NCI-H1930 (cell line): ENCODE measurements at places on chromosomes 2 and 18.

GRCh38 chr2:6934345-6934744 lies 17.1 kb downstream of the RNF144A start:
- no peak for DNase-seq

DNA sequence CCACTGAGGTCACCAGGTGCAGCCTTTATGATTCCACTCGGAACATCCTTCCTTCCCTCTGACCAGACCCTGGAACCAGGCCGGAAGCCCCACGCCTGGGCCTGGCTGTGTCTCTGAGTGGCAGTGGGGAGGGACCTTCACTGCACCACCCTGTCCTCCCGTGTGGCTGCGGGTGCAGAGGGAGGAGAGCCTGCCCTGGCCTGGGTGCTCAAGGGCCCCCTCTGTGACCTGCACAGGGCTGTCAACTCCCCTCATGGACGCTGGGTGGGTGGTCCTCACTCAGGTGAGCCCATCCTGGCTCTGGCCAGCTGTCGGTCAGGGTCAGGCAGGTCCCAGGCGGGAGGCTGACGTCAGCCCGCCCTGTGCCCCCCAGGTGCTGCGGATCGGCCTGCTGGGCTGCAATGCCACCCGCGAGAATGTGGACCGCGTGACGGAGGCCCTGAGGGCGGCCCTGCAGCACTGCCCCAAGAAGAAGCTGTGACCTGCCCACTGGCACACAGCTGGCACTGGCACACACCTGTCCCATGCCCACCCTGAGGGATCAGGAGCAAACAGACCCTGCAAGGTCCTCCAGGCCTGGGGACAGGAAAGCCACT lies 9.8 kb downstream of the AGXT start:
- no peak for DNase-seq

DNA sequence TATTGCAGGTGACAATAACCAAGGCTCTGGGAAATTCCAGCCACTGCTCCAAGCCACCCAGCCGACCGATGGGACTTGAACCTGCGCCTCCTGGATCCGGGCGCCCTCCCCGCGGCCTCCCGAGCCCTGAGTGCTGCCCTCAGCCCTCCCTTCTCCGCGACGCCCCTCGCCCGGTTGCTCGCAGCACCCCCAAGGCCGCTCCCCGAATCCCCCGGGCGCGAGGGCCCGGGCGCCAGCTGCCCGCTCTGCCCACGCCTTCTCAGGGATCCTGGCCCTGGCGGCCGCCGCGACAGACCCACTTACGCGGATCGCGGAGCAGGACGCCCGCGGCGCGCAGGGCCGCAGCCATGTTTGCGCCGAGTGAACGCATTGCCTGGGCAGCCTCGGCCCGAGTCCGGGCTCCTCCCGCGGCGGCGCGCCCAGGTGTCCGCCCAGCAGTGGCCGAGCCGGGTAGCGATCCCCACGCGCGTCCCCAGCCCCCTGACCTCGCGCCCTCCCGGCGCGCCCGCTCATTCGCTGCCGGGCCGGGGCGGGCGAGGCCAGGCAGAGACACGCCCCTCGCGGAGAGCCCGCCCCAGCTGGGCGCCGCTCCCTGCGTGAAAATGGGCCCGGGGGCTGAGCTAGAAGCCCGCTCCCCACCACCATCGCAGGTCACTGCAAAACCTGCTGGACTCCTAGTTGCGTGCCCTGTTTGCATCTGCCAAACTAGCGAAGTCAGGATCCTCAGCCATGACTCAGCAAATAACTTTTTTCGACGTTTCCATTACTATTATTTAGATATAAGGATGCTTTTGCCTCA lies at the start of gene FECH:
TSS of gene FECH (minus strand) at position 452 of the 799 bp plus-strand sequence. CDS start at position 370, 82 bp downstream.
- DNase-seq: peak; percentile 34

DNA sequence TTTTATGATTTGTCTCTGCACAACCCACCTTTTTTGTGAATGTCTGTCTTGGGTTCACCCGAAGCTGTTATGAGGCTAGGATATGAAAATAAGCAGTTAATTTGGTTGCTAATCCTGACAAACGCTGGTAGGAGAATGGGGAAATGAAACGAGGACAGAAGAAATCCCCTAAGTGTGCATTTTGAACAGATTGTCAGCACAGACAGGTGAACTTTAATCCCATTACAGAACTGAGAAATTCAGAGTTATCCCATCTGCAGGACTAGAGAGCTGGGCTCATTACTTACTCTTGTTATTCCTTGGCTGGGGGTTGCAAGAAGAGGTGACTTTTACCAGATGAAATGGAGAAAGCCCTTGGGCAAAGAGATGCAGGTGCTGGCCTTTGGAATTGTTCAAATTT lies 123.3 kb upstream of the NYAP2 start:
- no peak for DNase-seq

DNA sequence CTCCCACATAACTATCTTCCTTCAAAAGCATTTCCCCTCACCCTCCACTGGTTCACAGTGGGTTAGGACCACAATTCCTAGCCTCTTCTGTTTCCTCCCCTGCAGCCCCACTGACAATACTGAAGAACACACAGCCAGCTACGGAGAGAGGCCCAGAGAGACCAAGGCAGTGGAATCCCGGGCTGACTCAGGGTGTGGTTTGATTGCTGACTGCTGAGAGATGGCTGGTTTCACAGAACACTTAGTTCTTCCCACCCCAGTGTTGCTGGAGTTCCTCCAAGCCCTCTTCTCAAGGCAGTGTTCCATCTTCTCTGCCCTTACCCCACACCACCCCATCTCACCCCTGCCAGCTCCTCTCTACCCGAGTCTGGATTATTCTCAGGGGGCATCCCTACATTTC lies 43.3 kb upstream of the ZFP36L2 start:
- no peak for DNase-seq

- DNase-seq: no peak
These were observed 27.6 kb downstream of the TMEM185B start for GRCh38 chr2:120195553-120195952.

GRCh38 chr2:207265332-207265731 lies 99.6 kb upstream of the KLF7 start:
- DNase-seq: no peak

GRCh38 chr2:218982586-218983262 lies 2.3 kb downstream of the FEV start:
- DNase-seq: no peak

GRCh38 chr18:37658894-37659293 lies 93.3 kb upstream of the CELF4 start:
- DNase-seq: no peak

DNA sequence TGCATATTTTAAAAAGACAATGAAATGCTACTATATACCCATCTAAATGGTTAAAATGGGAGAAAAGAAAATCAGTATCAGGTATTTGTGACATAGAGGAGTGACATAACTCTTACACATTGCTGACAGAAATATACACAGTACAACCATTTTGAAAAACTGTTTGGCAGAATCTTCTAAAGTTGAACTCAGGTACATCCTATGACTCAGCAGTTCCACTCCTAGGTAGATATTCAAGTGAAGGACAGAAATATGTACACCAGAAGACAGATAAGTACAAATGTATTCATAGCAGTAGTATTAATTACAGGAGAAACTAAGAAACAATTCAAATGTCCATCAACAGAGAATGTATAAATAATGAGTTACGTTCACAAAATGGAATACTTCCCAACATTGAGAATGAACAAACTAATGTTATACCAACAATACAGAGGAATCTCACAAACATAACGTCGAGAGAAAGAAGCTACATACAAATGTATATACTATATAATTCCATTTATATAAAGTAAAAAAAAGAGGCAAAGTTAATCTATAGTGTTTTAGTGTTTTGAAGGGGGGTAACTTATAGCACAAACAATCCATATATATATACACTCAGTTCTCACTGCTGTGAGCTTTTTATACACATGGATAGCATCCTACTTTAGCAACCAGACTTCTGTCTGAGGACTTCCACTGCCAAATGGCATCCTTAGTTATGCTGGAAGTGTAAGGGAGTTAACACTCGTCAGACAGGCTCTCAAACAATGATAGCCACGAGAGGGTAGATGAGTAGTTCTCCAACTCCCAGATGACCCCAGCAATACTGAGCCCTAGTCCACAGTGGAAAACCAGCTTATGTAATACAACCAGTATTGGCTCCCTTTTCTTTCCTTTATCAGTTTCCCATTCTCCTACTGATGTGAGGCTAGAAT lies 172.5 kb downstream of the NBAS start:
- no peak for DNase-seq

DNA sequence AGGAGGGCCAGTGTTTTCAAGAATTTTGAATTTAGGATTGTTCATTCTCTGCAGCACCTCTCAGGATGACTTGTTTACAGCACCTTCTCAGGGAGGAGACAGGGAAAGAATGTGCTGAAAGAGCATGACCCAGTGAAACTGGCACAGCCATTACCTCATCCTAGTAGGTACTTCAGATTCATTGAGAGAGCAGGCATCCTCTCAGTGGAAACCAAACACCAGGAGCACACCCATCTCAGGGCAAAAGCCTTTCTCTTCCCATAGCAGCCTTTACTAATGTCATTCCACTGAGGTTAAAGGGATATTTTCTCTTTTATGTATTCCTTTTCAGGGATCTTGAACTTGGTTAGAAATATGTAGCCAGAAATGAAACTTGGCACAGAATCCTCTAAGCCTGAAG lies 2.6 kb downstream of the MAP2 start:
- DNase-seq: no peak

DNA sequence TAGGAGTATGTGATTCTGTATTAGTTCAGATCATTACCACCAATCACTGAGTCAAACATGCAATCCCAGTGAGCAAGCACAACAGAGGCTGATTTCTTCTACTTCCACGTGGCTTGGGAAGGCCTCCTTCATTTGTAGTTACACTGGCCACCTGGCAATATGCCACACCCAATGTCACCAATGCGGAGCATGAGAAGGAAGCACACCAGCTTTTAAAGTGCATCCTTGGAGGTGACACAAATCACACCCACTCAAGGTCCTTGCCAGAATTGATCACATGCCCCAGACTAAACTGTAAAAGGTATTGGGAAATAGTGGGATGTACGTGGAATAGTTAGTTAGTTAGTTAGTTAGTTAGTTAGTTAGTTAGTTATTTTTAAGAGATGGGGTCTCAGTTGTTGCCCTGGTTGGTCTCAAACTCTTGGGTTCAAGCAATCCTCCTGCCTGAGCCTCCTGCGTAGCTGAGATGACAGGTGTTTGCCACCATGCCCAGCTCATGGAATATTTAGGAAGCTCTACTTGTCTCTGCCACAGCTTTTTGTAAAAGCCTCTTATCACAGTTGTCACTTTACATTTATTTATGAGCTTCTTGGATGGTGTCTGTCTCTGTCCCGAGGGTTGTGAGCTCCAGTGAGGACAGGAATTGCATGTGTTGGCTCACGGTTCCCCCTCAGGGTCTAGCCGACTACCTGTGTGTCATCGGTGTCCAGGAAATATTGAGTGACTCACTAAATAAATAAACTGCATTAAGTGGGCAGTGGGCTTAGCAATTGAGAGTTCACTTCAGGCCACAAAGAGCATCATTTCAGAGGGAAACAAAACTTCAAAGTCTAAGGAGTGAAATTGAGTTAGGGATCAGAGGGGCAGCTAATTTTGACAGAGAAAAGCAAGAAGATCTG lies 28.1 kb upstream of the CAB39 start:
- no peak for DNase-seq

GRCh38 chr2:49278141-49278540 lies 123.8 kb upstream of the FSHR start:
- DNase-seq: no peak

- no peak for DNase-seq
These were observed 35.5 kb upstream of the PTH2R start for GRCh38 chr2:208370881-208371633.

- peak; percentile 16 for DNase-seq
These were observed 1.9 kb downstream of the CNGA3 start for GRCh38 chr2:98348066-98348561.

DNA sequence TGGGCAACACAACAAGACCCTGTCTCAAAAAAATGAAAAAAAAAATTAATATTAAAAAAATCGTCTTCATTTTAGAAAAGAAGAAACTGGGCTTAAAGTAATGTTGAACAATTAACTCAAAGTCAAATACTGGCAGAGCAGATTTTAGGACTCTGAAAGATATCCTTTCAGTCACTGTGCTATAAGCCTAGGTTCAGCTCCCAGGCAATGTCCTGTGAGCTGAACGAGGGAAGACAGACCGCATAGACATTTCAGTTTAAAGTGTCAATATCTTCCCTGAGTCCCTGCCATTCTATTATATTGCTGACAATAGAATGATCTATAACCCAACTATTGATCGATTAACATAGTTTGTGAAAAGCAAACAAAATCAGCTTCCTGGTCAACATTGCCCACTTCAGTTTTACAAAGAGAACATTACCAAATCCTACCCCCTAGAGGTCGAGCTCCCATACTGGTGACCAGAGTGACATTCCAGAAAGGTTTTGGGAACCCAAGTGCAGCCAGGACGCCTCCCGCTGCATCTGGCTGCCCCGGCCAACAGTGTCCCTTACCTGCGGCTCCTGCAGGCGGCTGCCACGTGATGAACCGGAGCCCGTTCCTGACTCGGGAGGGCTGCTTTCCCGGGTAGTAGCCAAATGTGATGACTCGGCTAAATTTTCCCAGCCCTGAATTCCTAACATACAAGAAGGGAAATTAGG lies 639 bp downstream of the MRO start:
- DNase-seq: peak; percentile 7

DNA sequence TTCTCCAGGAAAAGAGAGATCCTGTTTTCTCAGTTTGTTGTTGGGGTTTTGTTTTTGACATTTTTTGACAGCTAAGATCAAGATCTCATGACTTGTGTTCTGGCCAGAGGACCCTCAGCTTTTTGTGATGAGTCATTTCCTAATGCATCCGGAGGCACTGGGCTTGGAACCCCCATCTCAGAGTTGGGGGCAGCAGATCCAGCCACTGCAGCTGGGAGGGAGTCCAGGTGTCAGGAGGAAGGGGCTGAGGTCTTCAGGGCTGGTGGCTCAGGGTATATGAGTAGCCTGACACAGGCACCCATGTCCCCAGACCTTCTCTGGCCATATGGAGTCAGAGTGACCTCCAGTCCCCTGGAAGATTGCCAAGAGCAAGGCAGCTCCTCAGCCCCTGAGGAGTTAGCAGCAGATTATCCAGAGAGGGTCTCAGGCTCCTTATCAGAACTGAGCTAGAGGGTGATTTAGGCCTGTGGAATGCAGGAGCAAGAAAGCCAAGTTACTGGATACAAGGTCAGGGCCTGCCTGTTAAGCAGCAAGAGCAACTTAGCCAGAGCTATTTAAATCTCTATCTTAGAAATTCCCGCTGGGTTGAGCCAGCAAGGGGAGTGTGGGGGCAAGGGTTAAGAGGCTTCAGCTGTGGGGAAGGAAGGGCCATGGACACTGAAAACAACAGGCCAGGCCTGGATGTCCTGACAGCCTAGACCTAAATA lies 62.4 kb downstream of the TANC1 start:
- DNase-seq: no peak

DNA sequence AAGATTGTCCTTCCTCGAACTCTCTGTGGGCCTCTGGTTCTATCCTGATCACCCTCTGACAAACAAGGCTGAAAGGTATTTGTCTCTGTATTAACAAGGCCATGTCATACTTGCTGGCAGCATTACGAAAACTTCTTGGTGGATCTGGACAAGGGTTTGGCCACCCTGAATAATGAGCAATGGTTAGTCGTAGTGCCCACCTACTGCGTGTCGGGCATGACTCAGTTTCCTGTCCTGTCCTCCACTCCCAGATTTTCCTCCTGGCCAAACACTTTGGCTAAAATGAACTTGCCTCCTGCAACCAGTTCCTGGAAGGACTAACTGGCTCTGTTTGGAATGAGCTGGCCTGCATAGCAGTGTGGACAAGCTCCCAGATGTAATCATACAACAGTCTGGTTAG lies 198.5 kb upstream of the SMIM21 start:
- DNase-seq: no peak

- DNase-seq: no peak
These were observed 501.5 kb downstream of the ERBB4 start for GRCh38 chr2:212037062-212037461.
